Activated CD4-positive, alpha-beta T cell treated with anti-CD3 and anti-CD28 coated beads, Interleukin-2, amount 50 U/mL, for 1 hour (primary cell): ENCODE measurements at places on chromosomes 4 and X.

GRCh38 chr4:137427411-137427810 is 104.9 kb downstream of the PCDH18 start:
- DNase-seq, result no peak

DNA sequence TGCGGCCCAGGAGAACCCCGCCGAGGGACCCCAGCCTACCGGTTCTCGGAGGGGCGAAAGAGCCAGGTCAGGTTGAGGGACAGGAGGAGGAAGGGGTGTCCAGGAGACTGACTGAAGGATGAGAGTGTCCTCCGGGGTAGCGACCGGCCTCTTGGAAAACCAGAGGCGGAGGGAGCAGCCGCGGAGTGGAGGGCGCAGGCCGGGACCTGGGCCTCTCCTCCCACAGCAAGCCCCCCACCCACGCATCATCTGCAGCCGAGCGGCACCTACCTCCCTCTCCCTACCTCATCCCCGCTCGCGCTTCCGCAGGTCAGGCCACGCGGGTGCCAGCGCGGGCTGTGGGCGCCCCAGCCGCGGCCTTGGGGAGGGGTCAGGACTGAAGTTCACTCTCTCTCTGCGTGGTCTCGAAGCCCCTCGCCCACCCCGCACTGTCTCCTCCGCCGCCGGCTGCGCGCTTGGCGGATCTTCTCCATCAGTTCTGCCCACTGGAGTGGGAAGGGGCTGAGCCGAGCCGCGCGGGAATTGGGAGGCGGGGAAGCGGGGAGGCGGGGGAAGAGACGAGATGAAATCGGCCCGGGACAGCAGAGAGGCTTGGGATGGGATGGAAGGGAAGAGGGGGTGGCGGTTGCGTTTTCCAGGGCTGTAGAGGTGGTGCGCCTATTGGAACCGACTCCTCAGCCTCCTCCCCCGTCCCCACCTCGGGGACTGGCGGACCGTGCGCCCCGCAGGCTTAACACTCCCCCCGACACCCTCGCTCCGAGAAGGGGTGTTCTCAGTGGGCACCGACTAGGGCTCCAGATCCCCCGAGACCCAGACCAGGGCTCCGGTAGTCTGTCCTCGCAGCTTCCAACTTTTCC is 1.8 kb downstream of the NLGN4X start:
- DNase-seq, result no peak

- no peak for DNase-seq
These were observed 269.6 kb downstream of the GBA3 start for GRCh38 chr4:22962295-22962694.

DNA sequence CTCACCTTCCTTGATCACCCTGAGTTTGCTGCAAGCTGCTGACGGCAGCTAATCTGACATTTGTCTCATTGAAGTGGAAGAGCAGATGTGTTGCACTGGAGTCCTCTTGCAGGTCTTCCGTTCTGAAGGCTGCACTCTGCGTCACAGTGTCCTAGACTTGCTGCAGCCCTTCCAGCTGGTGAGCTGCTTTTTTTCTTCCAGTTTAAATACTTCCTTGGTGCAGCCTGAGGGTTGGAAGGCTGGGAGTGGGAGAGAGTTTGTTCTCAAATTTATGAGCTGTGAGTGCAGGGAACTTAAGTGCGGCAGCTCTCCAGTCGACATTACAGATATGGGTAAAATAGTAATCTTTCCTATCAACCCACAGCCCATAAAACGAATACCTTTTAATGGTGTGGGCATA is 303.6 kb upstream of the FAT1 start:
- no peak for DNase-seq

DNA sequence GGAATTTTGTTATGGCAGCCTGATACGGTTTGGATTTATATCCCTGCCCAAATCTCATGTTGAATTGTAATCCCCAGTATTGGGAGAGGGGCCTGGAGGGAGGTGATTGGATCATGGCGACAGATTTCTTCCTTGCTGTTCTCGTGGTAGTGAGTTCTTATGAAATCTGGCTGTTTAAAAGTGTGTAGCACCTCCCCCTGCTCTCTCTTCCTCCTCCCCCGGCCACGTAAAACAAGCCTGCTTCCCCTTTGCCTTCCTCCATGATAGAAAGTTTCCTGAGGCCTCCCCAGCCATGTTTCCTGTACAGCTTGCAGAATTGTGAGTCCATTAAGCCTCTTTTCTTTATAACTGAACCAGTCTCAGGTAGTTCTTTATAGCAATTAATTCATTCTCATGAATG is 37.9 kb downstream of the SUPT20HL2 start:
- DNase-seq, result no peak

GRCh38 chr4:112284166-112284565 is 1.5 kb downstream of the TIFA start:
- no peak for DNase-seq

DNA sequence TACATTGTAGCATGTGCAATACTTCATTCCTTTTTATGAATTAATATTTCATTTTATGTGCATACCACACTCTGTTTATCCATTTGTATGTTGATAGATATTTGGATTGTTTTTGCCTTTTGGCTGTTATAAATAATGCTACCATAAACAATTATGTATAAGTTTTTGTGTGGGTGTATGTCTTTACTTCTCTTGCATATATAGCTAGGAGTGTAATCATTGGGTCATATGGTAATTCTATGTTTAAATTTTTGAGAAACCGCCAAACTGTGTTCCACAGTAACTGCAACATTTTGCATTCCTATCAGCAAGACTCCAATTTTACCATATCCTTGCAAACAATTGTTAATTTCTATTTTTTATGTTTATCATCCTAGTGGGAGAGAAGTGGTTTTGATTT is 3.1 kb upstream of the TCEAL5 start:
- no peak for DNase-seq

- no peak for DNase-seq
These were observed 6.8 kb downstream of the GPKOW start for GRCh38 chrX:49116716-49117115.

DNA sequence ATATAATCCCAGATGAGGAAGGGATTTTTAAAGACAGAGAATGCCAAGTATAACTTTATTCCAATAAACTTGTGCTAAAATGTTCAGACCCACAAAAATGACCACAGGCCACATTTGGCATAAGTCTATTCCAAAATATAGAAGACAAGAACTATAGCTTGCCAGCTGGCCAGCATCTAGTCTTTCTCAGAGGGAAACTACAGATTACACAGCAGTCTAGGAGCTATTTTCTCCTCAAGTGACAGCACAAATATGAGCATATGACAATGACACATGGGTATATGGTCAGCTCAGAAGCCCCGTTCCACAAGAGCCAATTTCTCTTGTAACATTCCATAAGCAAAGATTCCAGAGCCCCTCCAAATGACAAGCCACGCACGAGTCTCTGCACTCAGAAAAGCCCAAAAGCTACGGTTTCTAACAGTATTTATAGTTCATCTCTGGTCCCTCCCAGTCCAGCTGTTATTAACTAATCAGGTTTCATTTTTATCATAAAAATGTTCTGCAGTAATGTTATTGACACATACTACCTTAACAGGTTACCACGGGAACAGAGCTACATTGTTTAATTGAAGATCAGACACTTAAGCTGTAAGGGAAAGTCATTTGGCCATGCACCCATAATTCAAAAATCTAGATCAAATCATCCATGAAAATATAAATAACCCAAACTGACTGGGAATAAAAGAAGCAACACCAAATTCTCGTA is 70.3 kb downstream of the RAB28 start:
- DNase-seq, result no peak

DNA sequence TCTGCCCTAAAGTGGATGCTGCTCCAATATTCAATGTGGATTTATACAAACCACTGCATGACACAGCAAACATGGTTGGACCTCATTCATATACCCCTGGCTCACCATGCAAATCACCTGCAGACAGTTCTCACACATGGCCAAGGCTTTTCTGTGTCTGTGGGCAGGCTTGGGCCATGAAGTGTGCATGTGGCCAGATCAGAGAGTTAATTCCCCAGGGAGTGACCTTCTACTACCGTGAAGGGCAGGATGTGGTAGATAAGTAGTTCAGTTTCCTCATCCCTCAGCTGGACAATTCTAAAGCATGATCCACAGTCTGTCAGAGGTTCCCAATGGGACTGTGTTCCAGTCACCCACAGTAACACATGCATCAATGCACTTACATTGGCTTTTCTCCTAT is 24.6 kb upstream of the BCLAF3 start:
- no peak for DNase-seq

DNA sequence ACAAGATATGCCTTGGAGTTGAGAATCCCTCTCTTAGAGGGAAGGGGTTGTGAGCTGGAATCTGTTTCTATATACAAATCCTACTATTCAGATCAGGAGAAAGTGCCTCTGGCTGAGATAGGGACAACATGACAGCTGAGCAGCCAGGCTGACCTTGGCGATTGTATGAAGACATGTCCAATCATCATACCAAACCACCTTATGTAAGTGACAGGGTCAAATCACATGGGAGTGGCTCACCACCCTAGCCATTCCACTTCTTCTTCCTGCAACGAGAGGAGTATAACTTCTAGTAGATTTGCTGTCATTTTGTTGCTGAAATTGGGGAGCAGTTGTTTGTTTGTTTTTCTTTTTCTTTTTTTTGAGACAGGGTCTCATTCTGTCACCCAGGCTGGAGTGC is 48.3 kb upstream of the TMEM150C start:
- DNase-seq, result no peak

GRCh38 chrX:1336331-1336943 is at the start of gene IL3RA:
TSS of gene IL3RA (plus strand) at chrX:1336785. CDS start at chrX:1341766, 4,981 bp downstream.
- no peak for DNase-seq

GRCh38 chrX:120331116-120331515 is 19.9 kb upstream of the TMEM255A start:
- DNase-seq, result no peak

DNA sequence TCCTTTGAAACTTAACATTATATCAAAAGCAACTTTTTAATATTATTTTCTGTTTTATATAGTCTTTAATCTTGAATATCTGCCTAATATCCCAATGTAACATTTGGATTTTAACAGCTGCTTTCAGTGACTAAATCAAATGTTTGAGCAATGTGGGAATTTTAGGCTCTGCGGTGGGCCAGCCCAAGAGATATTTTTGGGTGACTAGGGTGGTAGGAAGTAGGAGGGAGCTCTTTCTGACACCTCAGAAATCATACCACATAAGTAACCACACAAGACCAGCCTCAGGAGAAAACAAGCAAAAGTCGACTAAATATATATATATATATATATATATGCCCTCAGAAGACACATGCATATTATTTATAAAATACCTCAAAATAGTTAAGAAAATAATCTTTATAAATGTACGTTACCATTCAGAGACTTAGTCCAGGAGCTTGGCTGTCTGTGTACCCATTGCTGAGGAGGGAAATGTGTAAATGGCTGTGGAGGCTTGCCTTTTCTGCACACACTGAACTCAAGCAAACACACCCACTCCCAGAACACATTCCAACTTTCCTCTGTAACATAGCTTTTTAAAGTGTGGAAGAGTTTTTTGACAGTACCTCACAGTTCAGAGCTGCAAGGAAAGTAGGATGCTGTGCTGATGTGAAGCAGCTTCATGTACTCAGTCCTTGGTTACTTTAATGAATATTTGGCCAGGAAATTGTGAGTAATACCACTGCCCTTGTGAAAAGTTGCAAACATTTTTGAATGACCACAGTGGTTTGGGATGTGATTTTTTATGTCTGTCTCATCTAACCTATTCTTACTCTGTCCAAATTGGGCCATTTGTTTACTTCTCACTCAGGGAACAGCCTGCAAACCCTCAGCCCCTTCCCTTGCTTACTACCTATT is at the start of gene RTL3:
TSS of gene RTL3 (minus strand) at position 484 of the 900 bp plus-strand sequence. CDS start 908 bp downstream, outside the sequence.
- DNase-seq, result no peak

- DNase-seq, result no peak
These were observed 192.2 kb downstream of the COMMD8 start for GRCh38 chr4:47271291-47271690.

GRCh38 chr4:54961357-54961975 is 163.9 kb downstream of the KDR start:
- no peak for DNase-seq

DNA sequence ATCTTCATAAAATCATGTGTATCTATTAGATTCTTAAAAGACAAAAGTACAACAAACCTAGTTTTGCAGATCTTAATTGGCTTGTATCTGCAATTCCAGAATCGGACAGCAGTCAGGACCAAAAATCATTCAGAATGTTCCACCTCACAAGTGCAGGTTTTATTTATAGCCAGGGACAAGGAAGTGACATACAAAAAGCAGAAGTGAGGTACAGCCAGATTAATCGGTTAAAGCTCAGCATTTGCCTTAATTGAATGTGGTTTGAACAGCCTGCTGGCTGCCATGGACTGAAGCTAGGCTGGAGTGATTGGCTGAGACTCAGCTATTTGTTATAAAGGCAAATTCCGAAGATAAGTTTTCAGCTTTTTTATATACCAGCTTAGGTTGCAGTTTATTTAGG is 932.6 kb downstream of the C4orf33 start:
- no peak for DNase-seq

DNA sequence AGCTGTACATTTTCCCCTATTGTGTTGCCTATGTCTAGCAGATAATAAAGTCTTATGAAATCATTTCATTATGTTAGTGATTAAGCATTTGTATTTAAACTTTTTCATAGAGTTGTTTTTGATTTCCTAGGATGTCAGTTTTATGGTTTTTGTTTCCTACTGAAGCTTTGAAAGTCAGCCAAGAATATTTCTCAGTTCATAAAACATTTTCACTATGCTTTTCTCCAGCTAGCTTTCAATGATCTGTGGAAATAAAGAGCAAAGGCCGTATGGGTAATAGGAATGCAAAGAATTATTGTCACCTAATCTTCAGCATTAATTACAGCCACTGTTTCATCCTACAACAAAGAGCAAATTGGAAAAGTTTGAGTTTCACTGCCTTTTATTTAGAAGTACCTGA is 145.7 kb upstream of the NUDT6 start:
- no peak for DNase-seq

GRCh38 chr4:27861802-27862201 is 1001.2 kb downstream of the STIM2 start:
- no peak for DNase-seq

DNA sequence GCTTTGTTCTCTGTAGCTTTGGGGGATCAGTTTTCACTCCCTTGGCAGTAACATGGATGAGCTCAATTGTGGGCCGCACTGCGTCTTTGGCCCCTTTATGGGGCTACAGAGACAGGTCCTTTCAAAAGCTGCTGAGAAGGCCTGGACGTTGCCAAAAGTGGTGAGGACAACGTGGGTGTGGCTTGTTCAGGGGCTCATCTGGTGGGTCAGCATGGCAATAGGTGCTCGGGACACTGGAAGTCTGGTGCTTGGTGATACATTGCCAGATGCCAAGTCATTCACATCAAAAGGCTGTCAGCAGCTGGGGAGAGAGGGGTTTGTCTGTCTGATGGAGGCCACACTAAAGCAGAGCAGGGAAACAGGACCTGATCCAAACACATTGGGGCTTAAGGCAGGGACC is 149.8 kb upstream of the EOLA2 start:
- no peak for DNase-seq

GRCh38 chrX:48818098-48818497 is 8.2 kb upstream of the ERAS start:
- no peak for DNase-seq
